ENCODE measurements at places on chromosomes 4 and X.

- no peak for DNase-seq
These were observed 265.4 kb upstream of the CASK start for GRCh38 chrX:42188730-42189129.

- DNase-seq = no peak
These were observed 39.2 kb upstream of the C4orf54 start for GRCh38 chr4:99696801-99697200.

DNA sequence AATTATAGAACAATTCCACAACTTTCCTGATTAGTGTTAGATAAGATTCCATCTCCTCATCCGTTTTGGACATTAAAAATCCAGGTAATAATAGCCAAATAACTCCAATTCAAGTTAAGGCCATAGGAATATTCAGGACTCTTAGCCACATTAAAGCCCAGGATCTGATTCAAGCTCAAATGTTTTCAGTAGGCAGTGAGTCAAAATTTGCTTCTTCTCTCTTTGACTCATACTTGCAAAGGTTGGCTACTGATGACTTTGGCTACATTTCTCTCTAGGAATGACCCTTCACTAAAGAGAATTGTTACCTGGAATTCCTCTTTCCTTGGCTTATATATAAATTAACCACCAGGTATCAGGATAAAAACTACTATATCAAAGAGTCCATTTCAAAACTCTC lies 354.9 kb upstream of the HS3ST1 start:
- no peak for DNase-seq

- peak; percentile 52 for DNase-seq
These were observed 1.1 kb downstream of the FBXW7 start for GRCh38 chr4:152534541-152535359.

GRCh38 chr4:7630568-7631287 lies 196.0 kb upstream of the PSAPL1 start:
- DNase-seq = no peak

DNA sequence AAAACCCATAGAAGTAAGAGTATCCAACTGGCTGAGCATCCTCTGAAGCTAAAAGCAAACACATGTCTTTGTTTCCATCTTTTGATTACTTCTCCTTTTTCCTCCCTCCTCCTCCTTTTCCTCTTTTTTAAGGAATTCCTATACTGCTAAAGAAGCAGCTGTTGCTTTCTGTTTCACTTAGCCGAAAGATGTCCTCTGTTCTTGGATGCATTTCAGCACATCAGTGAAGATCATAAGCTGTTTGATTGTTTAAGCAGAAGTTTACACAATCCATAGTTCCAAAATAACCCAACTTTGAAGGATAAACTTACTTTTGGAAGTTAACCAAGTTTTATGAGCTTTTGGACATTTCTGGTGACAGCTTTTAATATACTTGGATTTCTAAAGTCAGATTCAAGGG lies 55.1 kb upstream of the TNIP3 start:
- no peak for DNase-seq

DNA sequence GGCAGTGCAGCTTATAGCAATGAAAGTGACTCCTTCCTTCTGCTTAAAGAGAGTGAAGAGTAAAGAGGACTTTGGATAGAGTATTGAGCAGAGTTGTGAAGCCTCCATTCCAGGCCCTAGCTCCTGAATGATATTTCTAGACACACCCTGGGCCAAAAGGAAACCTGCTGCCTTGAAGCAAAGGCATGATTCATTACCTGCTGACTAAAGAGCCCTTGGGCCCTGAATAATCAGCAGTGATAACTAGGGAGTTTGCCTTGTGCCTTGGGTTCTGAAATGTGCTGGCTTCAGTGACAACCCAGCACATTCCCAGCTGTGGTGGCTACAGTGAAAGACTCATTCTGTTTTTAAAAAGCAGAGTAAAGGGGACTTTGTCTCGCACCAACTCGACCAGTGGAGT lies 49.2 kb downstream of the STPG2 start:
- no peak for DNase-seq

- DNase-seq = no peak
These were observed 201.6 kb downstream of the CPE start for GRCh38 chr4:165580351-165580905.

GRCh38 chr4:37827030-37827685 lies 672 bp downstream of the PGM2 start:
- no peak for DNase-seq

GRCh38 chrX:19748896-19749680 lies 138.3 kb downstream of the SH3KBP1 start:
- DNase-seq = no peak

DNA sequence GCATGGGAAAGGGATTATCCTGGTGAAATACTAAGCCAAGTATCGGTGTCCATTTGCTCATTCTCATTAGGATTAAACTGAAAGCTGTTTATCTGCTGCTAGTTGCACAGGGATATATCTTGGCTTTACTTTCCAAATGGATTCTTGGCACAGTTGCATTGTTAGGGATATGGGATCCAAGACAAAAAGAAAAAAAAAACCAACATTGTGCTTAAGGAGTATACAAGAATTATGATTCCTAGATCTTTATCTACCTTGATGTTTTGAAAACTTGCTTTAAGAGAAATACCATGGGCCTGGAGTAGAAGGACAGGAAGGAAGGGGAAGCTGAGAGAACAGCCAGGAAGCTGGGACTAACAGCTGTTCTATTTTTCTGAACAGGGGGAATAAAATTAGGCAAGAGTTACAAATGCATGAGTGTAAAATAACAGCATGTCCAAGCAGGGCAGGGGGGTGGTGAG lies 107.6 kb downstream of the ATXN3L start:
- no peak for DNase-seq

DNA sequence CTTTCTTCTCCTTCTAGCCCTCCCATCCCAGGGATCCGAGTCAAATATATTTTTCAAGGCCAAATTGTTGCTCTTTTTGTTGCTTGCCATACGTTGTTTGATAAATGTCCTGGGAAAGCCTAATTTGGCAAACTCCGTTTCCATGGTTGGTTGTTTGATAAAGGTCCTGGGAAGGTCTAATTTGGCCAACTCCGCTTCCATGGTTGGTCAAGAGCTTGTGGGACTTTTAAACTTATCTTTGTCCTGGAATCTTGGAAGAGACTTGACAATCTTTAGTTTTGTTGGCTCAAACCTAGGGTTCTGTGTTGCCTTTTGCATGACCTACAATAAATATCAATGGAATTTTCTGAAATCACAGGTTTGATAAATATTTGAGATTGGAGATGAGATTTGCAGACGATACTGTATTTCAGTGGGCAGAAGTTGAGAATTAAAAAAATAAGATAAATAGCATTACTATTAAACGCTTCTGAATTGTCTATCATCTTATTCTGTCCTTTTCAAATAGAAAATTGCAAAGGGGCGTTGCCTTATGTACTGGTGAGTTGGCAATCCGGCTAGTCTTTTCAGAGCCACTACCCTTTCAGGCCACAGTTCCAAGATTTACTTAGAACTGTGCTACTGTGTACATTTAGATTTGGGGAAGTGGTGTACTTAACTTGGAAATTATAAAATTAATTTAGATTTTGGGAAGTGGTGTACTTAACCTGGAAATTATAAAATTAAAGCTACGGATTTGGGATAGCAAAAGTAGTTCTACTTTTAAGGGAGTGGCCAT lies 804 bp downstream of the OSTC start:
- DNase-seq = no peak

- no peak for DNase-seq
These were observed 130.8 kb downstream of the PPARGC1A start for GRCh38 chr4:23759066-23759465.

- DNase-seq = no peak
These were observed 172.9 kb upstream of the TTC29 start for GRCh38 chr4:147118528-147118927.

DNA sequence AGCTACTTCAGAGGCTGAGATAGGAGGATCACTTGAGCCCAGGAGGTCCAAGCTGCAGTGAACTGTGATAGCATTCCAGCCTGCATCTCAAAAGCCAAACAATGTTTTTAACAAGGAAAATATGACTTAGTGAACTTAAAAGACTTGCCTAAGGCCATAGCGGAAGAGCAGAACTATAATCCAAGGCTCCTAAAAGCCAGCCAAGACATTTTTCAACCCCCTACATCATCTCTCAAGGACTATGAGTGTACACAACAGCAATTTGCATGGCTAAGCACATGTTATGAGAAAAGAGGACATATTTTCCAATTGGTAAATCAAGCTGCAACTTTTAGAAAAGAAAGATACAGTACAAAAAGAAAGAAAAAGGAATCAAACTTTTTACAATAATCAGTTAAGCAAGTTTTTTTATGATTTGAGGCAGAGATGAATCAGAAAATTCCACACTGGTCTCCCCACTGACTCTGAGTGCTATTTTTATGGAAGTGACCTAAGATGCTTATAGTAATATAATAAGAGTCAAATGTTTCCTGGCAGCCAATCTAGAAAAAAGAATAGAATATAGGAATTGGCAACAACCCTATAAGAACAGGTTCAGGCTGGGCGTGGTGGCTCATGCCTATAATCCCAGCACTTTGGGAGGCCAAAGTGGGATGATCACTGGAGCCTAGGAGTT lies 9.8 kb upstream of the ACOT9 start:
- no peak for DNase-seq

DNA sequence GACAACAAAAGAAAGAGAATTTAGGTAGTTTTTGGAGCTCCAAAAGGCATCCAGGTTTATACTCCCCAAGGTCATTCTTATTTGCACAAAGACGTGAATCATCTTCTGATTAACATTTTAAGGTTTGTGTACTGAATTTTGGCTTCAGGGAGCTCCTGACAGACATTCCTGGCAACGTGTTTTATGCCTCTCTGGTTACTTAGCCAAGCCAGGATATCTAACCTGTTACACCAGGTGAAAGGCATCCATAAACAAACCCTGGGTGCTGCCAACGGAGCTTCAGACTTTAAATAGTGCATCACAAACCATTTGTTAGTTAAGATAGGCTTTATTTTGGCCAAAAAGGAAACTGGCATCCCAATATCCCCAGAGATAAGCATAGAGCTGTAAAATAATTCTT lies 997.3 kb downstream of the ARAP2 start:
- DNase-seq = no peak

GRCh38 chrX:17183566-17183965 lies 191.4 kb upstream of the NHS start:
- no peak for DNase-seq

DNA sequence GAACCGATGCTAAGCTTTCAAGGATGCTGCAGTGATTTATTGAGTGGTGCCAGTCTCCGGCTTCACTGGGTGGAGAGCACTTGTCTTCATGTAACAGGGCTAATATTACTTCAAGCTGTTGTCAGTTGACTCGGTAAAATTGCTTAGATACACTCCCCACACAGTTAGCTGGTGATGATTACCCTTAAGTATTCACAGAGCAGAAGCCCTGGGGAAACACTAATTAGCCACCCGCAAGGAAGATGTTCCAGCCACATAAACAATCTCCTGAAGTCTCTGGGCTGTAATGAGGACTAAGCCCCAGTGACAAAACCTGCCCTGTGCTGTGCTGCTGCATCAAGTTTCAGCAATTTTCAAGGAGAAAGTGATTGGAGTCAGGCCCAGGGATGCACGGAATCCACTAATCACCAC lies 37.3 kb upstream of the GK2 start:
- DNase-seq = peak; percentile 26

DNA sequence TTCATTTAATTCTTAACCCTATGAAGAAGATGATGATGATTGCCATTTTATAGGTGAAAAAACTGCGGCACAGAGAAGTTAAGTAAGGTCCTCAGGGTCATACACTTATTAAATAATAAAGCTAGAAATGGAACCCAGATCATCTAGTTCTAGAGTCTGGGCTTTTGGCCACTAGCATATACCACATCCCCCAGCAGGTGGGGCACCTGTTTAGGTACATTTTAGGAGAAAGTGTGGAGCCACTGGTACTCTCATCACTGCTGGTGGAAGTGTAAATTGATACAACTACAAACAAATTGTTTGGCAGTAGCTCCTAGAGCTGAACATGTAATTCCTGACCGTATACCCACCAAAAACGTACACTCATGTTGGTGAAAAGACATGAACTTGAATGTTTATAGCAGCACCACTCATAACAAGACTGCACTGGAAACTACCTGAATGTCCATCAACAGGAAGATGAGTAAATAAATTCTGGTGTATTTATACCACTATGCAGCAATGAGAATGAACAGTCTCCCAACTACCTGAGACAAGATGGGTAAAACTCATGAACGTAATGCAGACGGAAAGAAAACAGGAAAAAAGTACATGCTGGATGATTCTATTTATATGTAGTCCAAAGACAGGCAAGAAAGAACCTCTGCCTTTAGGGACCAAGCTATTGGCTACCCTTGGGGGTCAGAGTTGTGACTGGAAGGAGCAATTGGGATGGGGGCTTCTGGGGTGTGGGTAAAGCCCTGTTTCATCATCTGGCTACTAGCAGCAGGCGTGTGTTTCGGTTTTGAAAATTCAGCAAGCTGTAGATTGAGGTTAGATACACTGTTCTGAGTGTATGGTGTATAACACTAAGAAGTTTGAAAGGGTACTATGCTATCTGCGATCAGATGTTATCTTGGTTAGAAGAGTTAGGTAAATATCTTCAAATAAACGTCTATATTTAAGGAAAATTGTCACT lies 72.3 kb upstream of the ADGRG2 start:
- DNase-seq = no peak

DNA sequence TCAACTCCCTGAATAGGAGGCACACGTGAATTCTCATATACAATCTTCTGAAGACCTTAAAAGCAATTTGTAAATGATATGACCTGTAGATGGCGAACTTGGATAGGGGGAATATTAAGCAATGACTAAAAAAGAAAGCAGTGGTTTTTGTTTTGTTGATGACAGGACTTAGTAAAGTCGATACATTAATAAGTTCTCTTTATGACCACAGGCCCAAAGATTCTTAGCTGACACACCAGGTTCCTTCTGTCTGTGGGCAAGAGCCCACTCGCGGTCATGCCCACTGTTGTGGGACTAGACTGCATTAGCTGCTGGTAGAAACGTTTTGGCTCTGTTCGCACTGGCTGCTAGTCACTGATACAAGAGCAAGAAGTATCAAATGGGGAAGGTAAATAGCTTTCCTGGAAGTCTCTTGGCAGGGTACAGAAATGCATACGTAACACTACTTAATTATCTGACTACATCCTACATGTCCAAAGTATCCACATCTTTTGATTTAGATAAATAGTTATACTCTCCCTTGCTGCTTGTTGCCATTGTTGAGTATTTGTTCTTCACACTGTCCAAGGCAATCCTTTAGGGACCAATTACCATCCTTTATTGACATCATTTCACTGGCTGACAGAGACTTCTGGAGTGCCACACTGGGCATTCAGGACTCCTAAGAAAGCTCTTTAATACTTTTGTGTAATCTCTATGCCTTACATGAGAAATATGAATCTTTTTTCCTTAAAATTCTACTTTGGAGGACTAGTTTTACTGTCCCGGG lies 31.0 kb downstream of the ALPK1 start:
- DNase-seq = no peak

- no peak for DNase-seq
These were observed 788.7 kb upstream of the AMOT start for GRCh38 chrX:113629326-113629725.

GRCh38 chr4:41652971-41653370 lies 95.6 kb downstream of the PHOX2B start:
- DNase-seq = no peak

- no peak for DNase-seq
These were observed 101.2 kb downstream of the ARSF start for GRCh38 chrX:3142259-3143042.
